AG09319 (cell line): ENCODE measurements at places on chromosomes 6 and 20.

- no peak for DNase-seq
Measured at GRCh38 chr6:109013656-109014305, 80.9 kb downstream of the SESN1 start.

DNA sequence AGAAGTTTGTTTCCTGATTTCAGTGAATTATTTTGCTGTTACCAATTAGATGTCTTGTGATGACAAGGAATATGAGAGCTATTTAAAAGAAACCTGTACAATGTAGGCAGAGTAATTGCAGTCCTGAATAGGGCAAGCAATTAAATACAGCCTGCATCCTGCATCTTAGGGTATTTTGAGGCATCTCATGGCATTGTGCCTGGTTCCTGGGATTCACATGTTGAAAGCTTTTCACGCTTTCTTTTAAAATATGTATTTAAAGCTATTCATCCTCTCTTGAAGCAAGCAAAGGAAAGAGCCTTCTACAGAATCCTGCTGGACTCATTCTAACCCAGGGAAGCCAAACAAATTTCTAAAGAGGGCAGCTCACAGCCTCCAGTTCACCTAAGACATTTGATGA lies 4.7 kb upstream of the RRAGD start:
- DNase-seq: no peak

GRCh38 chr6:17297271-17298080 lies 16.3 kb downstream of the RBM24 start:
- no peak for DNase-seq

- no peak for DNase-seq
Measured at GRCh38 chr6:87384038-87384437, 23.7 kb upstream of the CFAP206 start.

DNA sequence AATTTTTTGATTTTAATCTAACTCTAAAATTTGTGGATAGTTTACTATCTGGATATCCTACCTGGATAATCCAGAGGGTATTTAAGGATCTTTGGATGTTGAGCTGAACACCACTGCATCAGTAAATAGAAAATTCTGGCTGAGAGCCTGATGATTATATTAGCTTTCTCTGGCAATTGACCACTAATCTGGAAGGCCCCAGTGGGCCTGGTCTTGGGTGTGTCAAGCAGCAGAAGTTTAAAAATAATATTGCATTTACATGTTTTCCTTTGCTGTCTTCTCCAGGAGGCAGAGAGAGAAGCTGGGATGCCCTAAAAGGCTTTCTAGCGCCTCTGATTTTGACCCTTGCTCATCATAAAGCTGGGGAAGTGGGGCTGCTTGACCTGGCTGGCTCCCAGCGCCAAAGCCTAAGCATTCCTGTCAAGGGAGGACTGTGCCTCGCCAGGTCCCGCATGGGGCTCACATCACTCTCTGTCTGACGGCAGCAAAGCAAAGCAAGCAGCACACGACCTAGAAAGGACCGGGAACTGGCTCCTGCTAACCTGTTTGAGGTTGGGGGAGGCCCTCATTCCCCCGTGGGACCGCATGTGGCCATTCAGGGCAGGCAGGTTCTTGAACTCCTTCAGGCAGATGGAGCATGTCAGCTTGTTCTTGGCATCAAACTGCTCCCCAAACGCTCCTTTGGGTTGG lies 46.6 kb upstream of the MRPS10 start:
- DNase-seq: no peak

GRCh38 chr6:27669295-27669623 lies 196.4 kb upstream of the ZNF184 start:
- DNase-seq: no peak

- DNase-seq: no peak
Measured at GRCh38 chr6:93343476-93343875, 75.9 kb downstream of the EPHA7 start.

GRCh38 chr20:63329331-63330083 lies 31.6 kb downstream of the CHRNA4 start:
- no peak for DNase-seq

DNA sequence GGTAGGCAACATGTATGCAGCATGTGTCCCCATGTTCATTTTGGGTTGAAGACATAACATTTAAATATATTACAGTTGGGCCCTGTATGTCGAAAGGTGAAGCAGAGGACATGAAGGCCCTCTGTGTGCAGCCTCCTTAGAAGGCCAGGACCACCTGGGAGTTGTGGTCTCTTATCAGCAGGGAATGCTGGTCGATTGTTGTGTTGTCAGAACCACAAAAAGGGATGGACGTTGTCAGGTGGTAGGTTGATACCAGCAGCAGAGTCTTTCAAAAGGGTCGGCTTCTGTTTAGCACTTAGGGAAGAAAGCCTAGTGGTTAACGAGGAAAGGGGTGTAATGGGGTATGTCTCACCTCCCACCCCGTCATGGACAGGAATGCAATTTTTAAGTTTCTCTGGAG lies 67.3 kb upstream of the SLC22A1 start:
- DNase-seq: no peak
